ENCODE measurements at places on chromosomes 3 and 15. TPM values are rescaled to one million over a fixed set of nuclear protein-coding genes. Genes with fewer than 3 reads are reported as not detected.

DNA sequence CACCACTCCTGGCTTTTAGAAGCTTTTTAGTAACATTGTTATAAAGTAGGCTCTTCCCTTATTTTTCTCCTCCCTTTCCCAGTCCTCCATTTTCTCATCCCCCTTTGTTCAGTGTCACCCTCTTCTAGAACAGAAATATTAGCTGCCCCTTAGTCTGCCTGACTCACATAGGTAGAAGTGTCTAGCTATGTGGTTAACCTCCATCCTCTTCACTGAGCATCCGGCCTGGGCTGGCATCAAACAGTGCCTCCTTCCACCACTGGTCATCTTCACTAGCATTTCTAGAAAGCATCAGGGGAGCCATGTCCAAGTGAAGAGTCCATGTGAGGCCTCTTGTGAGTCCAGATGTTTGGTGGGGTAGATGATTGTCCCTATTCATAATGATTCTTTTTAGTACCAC lies 70.0 kb upstream of the SKOR1 start:
- H3K27ac ChIP-seq = no peak overlapping the region
- DNase-seq = no peak
- no peaks in the 10 kb centered on the region for H3K36me3 ChIP-seq

DNA sequence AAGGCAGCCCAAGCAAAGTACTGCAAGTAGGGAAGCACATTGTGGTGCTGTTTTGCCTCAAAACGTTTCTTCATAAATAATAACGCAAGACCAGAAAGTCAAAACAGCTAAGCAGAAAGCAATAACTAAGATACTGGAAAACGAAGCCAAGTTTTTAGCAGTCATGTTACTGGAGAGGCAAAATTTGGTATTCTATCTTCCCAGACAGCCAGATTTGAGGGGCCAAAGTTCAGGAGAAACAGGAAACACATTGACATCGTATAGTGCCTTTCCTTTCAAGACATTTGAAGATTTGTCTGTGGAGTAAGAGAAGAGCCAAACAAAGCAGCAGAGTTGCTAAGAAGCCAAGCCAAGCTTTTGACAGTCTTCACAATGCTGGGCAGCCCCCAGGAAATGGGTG lies 843.6 kb upstream of the NECTIN3 start:
- no peak overlapping the region for H3K4me3 ChIP-seq
- H3K27ac ChIP-seq = no peak overlapping the region
- H3K36me3 ChIP-seq = no peaks in the 10 kb centered on the region
- no peaks in the 10 kb centered on the region for H3K27me3 ChIP-seq

DNA sequence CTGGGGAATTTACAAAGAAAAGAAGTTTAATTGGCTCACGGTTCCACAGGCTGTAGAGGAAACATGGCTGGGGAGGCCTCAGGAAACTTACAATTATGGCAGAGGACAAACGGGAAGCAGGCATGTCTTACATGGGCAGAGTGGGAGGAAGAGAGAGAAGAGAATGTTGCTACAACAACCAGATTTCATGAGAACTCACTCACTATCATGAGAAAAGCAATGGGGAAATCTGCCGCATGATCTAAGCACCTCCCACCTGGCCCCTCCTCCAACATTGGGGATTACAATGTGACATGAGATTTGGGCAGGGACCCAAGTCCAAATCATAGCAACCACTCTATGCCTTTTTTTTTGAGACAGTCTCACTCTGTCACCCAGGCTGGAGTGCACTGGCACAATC lies 28.8 kb downstream of the PCNP start:
- no peaks in the 10 kb centered on the region for H3K27me3 ChIP-seq
- no peak overlapping the region for H3K4me3 ChIP-seq
- no peak for DNase-seq
- no peaks in the 10 kb centered on the region for H3K36me3 ChIP-seq
- H3K27ac ChIP-seq = no peak overlapping the region

GRCh38 chr3:37324131-37324530 lies 149.7 kb upstream of the LRRFIP2 start:
- DNase-seq = no peak
- no peak overlapping the region for H3K27ac ChIP-seq
- no peaks in the 10 kb centered on the region for H3K36me3 ChIP-seq

The PRR23B gene
- not detected for total RNA-seq

The SI gene
- total RNA-seq = not detected

Measured in uterus (tissue), 4 donors.